ENCODE measurements at places on chromosomes 11 and 22.

DNA sequence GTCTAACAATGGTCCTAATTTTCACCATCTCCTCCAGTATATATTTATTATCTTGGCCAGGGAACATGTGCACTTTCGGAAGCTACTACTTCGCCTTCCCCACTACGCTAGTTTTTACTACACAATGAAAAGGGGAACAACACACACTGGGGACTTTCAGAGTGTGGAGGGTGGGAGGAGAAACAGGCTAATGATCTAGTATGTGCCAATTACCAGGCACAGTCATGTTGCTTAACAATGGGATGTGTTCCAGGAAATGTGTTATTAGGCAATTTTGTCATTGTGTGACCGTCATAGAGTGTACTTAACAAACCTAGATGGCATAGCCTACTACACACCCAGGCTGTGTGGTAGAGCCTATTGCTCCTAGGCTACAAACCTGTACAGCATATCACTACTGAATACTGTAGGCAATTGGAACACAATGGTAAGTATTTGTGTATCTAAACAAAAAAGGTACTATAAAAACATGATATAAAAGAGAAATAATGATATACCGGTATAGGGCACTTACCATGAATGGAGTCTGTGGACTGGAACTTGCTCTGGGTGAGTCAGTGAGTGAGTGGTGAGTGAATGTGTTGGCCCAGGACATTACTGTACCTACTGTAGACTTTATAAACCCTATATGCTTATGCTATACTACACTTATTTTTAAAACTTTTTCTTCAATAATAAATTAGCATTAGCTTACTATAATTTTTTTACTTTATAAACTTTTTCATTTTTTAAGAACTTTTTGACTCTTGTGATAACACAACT is 20.1 kb upstream of the CUL5 start:
- DNase-seq = no peak

DNA sequence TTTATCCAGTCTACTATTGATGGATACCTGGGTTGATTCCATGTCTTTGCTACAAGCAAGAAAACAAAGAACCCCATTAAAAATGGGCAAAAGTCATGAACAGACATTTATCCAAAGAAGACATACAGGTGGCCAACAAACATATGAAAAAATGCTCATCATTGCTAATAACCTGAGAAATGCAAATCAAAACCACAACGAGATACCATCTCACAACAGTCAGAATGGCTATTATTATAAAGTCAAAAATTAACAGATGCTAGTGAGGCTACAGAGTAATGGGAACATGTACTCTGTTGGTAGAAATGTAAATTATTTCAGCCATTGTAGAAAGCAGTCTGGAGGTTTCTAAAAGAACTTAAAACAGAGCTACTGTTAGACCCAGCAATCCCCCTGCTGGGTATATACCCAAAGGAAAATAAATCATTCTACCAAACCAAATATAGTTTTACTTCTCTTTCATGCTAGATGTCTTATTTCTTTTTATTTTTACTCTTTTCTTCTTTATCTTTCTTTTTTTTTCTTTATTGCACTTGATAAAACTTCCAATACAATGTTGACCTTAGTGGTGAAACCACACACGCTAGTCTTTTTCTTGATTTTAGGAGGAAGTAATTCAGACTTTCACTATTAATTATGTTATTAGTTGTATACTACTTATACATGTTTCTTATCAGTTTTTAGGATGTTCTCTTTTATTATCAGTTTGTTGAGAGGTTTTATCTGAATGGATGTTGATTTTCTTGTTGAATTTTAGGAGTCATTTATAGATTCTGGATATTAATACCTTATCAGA is 14.3 kb downstream of the TRIM22 start:
- DNase-seq = no peak

GRCh38 chr22:33811686-33812085 is 108.6 kb downstream of the LARGE1 start:
- no peak for DNase-seq

- DNase-seq = no peak
Observed at GRCh38 chr11:121669422-121669821, 216.7 kb upstream of the SORL1-AS1 start.

- DNase-seq = no peak
Observed at GRCh38 chr11:16982256-16982671, 31.9 kb downstream of the PLEKHA7 start.

- no peak for DNase-seq
Observed at GRCh38 chr22:48236261-48236660, 1473.8 kb downstream of the TBC1D22A start.

- no peak for DNase-seq
Observed at GRCh38 chr11:2975594-2975993, 16.5 kb downstream of the NAP1L4 start.

DNA sequence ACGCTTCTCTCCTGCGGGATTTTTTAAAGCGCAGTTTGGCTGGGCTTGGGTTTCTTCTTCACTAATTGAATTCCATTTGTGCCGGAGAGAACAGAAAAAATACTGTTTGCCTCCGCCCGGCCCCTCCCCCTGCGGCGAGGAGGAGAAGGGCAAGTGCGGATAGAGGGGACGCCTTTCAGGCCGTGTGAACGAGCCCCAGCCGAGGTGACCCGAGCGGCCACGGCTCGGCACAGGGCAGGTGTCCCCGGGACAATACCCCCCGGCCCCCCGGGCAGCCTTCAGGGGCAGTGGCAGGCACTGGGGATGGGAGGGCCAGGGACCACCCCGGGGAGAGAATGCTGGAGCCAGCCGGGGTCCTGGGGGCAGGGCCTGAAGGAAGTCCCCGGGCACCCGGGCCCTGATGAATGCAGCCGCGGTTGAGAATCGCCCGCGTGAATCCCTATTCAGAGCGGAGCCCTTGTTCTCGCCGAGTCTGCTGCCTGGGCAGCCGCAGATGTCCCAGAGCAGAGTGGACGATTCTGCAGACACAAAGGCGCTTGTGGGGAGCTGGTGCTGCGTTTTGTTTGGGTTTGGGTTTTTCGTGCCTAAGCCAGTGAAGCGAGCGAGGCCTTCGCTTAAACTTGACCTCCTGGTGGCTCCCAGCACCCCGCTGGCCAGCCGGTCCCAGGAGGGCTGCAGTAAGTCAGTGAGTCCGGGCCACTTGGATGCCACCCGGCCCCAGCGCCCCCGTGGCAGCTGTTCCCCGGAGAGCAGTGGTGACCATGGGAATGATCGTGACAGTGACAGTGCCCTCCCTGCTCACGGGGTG is 96.0 kb downstream of the WNT7B start:
- no peak for DNase-seq

- DNase-seq = no peak
Observed at GRCh38 chr11:119845305-119845704, 116.3 kb upstream of the NECTIN1 start.

GRCh38 chr11:97751405-97751804 is 1269.3 kb upstream of the CNTN5 start:
- no peak for DNase-seq

DNA sequence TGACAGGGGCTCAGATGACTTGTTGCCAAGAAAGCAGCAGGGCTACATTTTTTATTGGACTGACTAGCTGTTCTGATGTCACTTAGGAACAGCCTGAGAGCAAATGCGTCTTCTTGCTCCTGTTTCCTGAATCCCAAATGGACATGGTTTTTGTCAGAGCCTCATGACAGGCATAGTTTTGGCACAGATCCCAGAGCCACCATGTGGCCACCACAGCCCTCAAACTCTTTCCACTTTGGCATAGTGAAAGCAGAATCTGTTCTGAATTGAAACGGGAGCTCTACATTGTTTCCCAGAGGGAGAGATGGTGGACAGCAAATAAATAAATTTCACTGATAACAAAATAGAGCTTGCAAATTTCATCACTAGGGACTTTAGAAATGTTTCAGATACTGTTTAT is 222.2 kb downstream of the C11orf87 start:
- peak; percentile 79 for DNase-seq

DNA sequence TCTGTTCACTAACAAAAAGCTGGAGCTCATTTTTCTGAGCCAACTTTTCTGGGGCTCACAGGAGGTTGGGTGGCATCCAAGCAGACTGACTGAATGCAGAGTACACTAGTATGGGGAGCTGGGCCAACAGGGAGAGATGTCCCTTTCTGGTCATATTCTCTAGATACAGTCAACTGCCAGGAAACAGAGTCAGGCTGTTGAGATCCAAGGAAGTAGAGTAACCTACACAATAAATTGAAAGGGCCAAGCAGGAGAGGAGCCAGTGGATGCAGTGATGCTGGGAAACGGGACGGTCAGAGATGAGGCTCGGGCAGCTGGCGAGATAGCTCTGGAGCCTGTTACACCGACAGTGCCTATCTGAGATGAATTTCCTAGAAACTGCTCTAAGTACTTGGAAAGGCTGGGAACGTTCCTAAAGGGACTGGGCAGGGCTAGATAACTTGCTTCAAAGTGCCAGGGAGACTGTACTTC is 71.1 kb downstream of the LARGE2 start:
- peak; percentile 66 for DNase-seq

- DNase-seq = peak; percentile 6
Observed at GRCh38 chr11:112129656-112130055, 34.2 kb downstream of the IL18 start.

GRCh38 chr11:107562647-107563208 is 2.8 kb downstream of the ALKBH8 start:
- DNase-seq = no peak

DNA sequence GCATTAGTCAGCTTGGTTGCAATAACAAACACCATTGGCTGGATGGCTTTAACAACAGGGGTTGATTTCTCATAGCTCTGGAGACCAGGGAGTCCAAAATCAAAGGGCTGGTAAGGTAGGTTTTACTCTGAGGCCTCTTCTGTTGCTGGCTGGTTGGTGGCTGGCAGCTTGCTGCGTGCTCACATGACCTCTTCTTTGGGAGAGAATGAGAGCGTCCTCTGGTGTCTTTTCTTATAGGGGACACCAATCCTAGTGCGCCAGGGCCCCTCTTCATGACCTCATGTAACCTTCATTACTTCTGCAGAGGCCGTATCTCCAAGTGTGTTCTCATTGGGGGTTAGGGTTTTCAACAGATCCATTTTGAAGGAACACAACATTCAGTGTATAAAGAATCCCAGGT is 1308.3 kb downstream of the TBC1D22A start:
- DNase-seq = no peak

DNA sequence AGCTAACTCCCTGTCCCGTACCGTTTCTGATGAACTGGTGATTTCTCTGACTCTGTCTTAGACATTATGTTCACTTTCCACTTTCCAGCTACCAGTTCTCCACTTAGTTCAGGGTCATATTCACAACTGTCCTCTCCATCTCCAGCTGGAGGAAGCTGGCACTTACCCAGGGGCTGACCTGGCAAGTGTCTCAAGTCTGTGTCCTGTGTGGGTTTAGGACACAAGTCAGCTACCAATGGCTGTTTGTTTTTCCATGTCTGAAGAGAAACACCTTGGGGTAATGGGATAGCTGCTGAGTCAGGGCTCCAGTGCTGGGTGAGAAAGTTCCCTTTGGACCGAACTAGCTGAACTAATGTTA is 134.4 kb downstream of the CSNK2A3 start:
- no peak for DNase-seq

DNA sequence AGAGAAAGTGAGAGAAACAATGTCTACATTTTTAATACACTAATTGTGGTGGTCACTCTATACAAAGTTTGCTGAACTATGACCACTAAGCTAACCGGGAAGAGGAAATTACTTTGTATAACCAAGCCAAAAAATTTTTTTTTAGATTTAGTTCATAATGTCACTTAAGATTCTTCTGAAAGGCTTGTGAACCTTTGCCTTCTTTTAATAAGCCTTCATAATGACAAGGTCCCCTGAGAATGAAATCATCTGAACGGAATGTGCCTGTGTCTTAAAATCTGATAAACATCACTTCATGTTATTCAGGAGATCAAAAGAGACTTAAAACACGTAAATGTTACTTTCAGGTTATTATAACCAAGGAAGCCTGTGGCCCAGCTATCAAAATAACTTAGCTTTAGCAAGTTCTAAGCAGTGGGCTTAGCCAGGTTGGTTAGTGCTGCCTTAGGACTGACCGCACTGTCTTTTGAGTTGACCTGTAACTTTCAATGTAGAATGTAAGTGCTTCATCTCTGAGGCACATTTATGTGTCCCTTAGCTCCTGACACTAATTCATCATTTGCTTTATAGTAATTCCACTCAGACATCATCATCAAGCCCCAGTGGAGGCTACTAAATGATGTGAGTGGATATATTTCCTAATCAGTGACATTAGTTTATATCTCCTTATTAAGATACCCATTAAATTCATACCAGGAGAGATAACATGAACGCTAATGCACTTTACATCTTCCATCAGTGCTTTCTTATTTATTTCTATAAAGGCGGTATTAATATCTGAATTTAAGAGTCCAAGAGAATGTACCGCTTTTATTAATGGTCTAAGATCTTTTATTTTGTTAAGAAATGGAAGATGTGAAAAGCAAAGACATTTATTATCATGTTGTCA is 122.5 kb downstream of the WNT11 start:
- no peak for DNase-seq

GRCh38 chr11:10984250-10984649 is 126.4 kb upstream of the ZBED5 start:
- no peak for DNase-seq

All from hypothalamus (tissue), 51 donors.